ENCODE measurements at places on chromosomes 2 and 18.

DNA sequence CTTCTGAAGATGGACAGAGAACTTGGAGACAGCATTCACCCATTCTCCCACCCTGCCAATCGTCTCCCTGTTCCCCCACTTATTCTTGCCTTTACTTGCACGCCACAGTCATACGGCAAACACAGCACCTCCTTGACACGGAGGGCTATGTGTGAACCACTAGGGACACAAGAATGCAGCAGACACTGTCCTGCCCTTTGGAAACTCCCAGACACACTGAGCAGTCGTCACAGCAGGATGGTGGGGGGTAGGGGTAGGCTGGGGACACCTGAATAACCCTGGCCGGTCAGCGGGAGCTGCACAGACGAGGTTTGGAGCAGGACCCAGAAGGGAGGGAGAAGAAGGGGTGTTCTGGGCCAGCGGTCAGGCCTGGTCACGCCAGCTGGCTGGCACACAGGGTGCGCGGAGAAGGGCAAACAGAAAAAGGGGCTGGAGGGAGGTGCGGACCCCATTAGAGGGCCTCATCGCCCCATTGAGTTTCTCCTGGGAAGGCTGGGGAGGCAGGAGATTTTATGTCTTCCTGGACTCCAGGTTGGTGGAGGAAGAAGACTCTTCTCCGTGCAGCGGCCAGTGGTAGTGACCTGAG, 40.0 kb upstream of the FOSL2 start:
- no peak for DNase-seq

DNA sequence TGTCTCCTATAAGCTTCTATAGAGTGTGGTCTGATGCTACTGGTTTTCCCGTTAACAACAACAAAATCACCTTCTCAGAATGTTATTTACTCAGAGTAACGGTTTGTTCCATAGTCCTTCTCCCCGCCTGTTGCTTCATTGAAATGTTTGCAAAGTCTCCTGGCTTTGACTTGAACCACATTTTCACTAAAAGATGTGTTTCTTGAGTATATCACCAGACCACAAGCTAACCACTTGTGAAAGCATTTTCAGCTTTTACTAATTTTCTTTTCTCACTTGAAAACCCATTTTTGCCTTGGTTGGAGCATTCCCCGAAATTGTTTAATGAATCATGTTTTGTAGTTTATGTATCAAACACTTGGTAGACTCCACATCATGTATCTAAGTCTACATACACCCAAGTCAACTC, 121.2 kb downstream of the DPP4 start:
- DNase-seq = no peak

DNA sequence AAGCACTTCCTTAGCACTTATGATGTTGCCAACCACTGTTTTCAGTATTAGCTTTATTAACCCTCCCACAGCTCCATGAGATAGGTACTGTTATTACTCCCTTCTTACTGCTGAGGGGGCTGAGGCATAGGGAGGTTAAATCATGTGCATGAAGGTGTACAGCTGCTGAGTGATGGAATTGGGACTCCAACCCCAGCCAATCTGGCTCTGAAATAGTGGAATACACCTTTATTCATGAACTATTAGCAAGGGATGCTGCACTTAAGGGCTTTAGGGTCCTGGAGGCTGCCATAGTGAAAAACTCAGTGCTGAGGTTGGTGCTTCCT, 19.2 kb downstream of the SMARCAL1 start:
- DNase-seq = no peak

DNA sequence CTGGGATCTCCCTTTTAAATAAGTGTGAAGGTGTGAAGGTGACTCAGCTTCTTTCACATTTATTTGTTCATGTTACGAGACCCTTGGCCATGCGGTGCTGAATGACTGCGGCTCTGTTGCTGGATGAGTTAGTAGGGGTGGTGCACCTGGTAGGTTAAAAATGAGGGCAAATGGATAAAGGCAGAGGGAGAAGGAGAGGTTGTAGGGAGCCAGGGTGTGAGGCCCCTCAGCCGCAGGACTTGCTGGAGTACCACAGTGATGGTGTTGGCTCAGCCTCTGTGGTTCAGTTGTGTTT, 164.2 kb downstream of the NAPG start:
- no peak for DNase-seq

GRCh38 chr2:128413014-128413717, 94.5 kb upstream of the HS6ST1 start:
- no peak for DNase-seq

DNA sequence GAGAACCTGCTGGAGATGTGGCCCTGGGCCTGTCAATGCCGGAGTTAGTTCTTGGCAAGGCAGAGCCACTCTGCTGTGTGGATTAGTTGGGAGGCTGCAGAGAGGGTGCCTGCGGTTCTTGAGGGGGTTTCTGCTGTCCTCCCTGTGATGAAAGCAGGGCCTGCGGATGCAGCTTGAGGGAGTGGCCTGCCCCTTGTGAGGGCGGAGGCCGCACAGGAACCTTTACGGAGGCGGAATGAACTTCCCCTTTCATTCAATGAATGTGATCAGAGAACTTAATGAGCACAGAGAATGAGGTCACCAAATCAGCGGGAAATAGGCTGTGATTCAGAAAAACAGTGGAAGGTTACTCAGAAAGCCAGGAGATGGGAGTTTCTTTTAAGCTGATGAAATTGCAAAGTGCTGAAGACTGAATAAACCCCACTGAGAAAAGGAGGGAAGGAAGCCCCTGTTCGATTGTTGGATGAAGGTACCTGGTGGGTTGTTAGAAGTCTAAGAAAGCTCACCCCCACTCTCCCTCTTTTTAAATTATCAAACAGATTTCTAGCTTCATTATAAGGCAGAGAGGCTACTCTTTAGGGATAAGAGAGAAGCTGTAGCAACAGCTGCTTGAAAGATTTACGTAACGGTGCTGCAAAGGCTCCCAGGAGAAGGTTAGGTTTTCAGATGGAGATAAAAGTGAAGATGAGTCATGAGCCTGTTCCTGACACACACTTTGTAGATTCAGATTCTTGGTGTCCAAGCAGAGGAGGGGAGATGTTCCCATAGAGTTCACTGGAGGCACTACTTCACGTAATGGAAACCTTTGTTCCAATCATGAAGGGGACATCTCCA, 47.4 kb downstream of the VWA3B start:
- DNase-seq = no peak

- no peak for DNase-seq
Observed at GRCh38 chr2:12824778-12825379, 108.1 kb downstream of the TRIB2 start.

- DNase-seq = no peak
Observed at GRCh38 chr18:62323483-62324180, 1.5 kb upstream of the TNFRSF11A start.

All from K562 (cell line).